ENCODE measurements at places on chromosomes 16 and 17.

GRCh38 chr16:67548265-67549126, 13.8 kb upstream of the CTCF start:
- DNase-seq: no peak

GRCh38 chr17:73983621-73984400, 219.7 kb upstream of the RPL38 start:
- no peak for DNase-seq

GRCh38 chr17:2867441-2868424, 71.5 kb downstream of the RAP1GAP2 start:
- DNase-seq: no peak

- no peak for DNase-seq
Measured at GRCh38 chr16:69463876-69464275, 39.5 kb downstream of the CYB5B start.

GRCh38 chr17:82674656-82675475, 23.6 kb downstream of the RAB40B start:
- no peak for DNase-seq

GRCh38 chr16:85544016-85544415, 69.1 kb upstream of the GSE1 start:
- no peak for DNase-seq

GRCh38 chr17:61734466-61734865, 128.9 kb downstream of the BRIP1 start:
- no peak for DNase-seq

DNA sequence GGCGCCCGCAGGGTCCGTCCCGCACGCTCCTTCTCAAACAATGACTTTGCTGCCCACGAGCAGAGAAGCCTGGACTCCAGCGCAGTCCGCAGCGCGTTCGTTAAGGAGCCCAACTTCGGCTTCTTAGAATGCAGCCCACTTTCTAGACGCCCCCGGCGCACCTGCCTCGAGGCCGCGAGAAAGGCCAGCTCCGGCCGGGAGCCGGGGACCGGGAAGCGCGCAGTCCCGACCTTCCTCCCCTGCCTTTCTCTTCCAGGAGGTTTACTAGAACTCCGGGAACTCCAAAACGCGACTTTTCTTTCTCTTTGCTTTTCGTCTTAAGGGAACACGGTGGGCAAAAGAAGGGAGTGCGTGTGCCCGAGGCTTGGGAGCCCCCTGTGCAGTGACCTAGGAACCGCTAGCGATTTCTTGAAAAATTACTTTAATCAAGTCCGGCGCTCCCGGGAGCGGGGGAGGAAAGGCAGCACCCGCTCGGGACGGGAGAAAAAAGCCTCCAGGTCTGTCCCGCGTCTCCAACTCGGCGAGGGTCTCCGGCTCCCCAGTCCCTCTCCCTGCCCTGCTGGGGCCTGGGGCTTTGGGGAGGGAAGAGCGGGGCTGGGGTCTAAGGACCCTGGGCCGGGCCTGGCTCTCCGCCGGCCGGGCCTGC, 2.6 kb downstream of the HNF1B start:
- DNase-seq: no peak

DNA sequence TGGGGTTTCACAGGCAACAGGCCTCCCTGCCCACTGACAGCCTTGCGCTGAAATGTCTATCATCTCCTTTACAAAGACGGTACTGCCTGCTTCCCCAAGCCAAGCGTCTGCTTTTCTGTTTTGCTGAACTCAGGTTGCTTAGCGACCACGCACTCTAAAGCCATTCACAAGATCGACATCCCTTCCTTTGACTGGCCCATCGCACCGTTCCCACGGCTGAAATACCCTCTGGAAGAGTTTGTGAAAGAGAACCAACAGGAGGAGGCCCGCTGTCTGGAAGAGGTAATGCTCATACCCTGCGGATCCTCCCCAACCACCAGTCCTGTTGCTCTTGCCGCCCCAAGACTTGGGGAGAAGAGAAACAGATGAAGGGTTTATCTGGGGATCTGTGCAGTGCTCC, 28.7 kb downstream of the TMEM186 start:
- DNase-seq: no peak

DNA sequence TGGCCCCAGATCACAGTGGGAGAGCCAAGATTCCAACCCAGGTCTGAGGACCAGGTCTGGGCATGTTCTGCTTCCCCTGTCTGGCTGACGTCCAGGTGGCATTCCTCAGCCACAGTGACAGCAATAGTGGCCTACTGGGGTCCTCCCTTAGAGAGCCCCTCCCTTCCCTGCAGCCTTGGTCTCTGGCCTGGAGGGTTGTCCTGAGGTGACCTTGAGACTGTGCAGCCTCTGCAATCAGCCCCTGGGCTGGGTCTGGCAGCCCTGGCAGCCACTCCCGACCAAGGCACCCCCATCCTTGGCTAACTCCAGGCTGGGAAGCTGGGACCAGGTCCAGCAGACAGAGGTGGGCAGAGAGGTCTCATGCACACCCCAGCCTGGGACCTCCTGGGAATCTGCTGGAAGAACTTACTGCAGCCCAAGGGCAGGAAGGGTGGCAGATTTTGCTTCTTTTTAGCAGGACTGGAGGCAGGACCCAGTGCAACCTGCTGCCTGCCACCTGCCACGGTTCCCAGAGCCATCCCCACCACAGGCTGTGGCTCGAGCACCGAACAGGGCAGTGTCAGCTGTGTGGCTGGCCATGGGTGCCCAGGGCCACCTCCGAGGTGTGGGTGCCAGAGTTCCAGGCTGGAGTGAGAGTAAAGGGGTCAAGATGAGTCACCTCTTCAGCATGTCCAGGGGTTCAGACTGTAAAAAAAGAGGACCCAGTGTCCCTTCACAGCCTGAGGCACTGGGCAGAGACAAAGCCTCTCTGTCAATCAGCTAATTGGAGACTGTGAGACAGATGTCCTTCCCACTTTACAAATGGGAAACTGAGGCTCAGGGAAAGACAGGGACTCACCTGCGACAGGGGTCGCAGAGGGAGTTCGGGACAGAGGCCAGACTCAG, 12.6 kb downstream of the GRB7 start:
- no peak for DNase-seq

- DNase-seq: no peak
Measured at GRCh38 chr16:84369105-84369504, 767 bp downstream of the ATP2C2 start.

DNA sequence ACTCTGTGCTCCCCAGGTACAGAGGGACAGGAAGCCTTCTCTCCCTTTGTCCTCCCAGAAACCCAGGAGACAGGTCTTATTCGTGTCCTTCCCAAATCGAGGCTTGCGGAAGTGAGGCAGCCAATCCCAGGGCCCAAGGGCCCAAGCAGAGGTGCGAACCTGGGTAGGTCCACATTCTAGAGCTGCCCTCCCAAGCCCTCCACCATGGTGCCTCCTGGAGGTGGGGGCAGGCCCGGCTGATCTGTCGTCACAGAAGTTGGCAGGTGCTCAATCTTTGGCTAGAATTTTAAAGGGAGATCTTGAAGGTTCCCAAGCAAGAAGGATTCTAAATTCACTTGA, 21.5 kb downstream of the MRC2 start:
- DNase-seq: no peak

GRCh38 chr17:8222380-8222629, 11.9 kb upstream of the AURKB start:
- no peak for DNase-seq

DNA sequence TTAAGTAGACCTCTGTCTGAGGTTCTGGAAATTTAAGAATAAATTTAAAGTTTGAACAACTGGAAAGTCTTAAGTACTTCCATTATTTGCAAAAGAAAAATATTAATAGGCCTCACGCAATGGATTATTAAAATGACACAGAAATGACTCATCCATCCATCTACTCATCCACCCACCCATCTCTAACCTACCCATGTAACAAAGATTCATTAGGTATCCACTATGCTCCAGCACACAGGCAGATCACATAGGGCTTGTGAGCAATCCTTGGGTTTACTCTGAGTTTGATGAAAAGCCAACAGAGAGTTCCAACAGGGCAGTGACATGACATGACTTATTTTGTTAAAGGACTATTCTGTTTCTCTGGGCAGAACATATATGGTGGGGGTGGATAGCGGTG, 93.3 kb downstream of the HELZ start:
- DNase-seq: no peak

GRCh38 chr17:17840751-17841591, 4.2 kb upstream of the SREBF1 start:
- no peak for DNase-seq

- no peak for DNase-seq
Measured at GRCh38 chr16:1909561-1910231, 8.5 kb downstream of the HS3ST6 start.

DNA sequence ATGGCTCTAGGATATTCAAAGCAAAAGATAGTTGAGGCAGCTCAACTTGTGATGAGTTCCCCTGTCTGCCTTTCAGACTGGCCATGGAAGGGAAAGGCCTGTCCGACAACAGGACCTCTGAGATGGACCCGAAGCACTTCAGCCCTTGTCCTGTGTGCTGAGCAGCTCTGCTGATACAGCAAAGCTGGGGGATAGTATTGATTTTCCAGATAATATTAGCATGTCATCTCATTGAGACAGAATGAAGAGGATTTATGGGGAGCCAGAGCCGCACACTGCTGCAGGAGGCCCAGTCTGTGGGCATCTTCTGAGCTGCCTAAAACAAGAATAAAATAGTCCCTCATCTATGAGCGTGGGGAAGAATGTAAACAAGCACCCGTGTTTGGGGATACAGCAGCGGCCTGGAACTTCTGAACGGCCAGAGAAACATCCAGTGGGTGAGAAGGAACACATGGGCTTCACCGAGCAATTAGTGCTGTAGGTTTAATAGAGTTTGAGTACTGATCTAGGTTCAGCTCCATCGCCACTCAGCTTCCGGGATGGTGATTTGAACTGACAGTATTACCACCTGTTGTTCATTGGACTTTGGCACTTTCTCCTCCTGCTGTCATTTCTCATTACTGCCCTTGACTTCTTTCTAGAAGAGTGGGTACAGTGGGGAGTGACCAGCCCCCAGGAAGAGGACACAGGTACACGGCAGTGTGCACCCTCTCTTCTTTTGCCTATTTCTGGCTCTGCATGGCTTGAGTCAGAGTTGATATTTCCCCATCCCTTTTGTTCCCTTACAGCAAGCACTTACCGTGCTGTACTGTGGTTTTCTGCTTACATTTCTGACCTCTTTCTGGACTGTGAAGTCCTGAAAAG, 96.5 kb upstream of the TBX2 start:
- no peak for DNase-seq

DNA sequence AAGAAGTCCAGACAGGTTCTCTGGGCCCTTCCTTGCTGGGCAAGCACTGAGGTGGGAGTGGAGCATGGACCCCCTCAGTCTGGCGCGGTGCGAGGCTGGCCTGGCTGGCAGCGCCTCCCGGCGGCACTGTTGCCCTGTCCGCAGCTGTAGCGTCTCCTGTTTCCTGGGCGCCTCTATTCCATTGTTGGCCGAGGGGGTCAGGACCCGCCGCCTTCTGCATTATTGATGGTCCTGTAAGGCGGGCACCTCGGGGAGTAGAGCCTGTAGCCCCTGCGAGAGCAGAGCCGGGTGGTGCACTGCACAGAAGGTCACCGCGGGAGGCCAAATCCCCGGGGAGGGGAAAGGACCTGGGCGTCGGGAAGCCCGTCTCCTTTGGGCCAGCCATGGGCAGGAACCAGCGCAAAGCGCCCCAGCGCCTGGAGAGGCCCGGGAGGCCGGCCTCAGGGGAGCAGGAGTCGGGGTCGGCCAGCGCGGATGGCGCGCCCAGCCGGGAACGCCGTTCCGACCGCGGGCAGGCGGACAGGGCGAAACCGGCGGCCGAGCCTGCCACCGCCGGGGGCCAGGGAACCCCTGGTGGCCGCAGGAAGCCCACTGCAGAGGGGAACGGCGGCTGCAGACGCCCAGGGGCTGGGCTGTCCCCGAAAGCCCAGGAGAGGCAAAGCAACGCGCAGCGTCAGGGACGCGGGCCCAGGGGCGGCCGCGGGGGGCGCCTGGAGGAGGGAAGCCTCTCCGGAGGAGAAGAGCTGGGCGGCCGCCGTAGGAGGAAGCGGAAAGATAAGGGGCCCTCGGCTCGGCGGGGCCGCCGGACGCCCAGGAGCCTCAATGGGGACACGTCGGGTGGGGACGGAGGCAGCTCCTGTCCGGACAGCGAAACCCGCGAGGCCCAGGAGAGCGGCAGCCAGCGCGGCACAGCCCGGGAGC, at the start of gene MYO15B:
Gene MYO15B, plus strand, starts transcription at position 126 of the 921 bp plus-strand sequence. Its CDS starts 258 bp downstream, at position 384.
- DNase-seq: no peak

- DNase-seq: no peak
Measured at GRCh38 chr17:79401704-79402674, 208.9 kb downstream of the RBFOX3 start.

DNA sequence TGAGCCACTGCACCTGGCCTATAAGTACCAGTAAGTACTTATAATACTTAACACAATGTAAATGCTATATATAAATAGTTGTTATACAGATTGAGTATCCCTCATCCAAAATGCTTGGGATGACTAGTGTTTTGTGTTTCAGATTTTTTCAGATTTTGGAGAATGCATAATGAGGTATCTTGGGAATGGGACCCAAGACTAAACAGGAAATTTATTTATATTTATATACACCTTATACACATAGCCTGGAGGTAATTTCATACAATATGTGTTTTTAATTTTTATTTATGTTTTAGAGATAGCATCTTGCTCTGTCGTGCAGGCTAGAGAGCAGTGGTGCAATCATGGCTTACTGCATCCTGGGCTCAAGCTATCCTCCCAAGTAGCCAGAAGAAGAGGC, 9.8 kb upstream of the GCSH start:
- DNase-seq: no peak

DNA sequence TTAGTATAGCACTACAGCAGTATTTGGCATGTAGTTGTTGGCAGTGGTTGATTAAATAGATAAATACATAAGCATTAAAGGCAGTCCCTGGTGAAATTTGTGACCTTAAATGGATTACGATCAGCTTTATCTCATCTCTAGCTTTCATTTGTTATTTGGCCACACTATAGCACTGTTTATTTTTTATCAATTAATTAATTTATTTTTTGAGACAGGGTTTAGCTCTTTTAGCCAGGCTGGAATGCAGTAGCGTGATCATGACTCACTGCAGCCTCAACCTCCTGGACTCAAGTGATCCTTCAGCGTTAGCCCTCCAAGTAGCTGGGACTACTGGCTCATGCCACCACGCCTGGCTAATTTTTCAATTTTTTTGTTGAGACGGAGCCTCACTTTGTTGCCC, 18.7 kb upstream of the ARHGAP17 start:
- no peak for DNase-seq

DNA sequence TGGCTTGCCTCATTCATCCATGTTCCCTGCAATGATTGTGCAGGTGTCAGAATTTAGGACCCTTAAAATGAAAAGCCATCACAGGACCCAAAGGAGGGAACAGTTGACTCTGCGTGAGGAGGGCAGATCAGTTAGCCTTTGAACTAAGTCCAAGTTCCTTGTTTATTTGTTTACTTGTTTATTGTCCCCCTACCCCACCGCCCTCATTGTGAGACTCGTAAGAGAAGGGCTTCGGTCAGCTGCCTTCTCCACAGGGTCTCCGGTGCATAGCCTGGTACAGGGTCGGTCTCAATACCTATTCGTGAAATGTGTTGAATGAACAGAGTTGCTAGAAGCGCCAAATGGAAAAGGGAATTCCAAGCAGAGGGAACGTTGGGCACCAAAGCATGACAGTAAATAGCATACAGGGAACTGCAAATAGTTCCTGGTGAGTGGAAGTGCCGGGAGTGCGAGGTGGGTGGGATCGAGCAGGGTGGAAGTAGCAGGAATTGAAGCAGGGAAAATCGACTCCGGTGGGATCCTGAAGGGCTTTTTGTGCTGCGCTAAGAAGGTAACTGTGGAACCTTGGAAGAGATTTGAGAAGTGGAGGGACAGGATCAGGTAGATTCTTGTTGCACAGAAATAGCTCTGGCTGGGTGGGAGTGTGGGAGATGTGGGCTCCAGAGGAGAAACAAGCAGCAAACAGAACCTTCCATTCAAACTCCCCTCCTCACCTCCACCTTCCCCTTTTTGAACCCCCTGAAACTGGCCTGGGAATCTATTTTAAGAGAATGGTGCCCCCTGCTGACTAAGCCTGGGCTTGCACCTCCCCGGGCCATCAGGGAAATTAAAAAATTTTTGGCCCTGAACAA, 12.7 kb downstream of the SLC35B1 start:
- DNase-seq: peak; percentile 14
